ENCODE measurements at places on chromosomes 5 and 9. TPM values are rescaled to one million over a fixed set of nuclear protein-coding genes. Genes with fewer than 3 reads are reported as not detected.

- DNase-seq: peak; percentile 29
These were observed 46.0 kb downstream of the VAV2 start for GRCh38 chr9:133945977-133946753.

The CSF2 gene
- not detected for total RNA-seq

The SLC6A3 gene
- not detected for total RNA-seq

- DNase-seq: no peak
These were observed 140.0 kb downstream of the PBX3 start for GRCh38 chr9:125887172-125887571.

DNA sequence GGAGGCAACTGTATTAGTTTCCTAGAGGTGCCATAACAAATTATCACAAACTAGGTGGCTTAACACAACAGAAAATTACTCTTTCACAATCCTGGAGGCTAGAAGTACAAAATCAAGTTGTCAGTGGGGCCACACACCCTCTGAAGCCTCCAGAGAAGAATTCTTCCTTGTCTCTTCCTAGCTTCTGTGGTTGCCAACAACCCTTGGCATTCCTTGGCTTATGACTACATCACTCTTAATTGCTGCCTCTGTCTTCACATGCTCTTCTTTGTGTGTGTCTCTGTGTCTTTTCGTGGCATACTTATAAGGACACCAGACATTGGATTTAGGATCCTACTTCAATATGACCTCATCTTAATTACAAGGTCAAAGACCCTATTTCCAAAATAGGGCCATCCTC, 327.5 kb downstream of the CHSY3 start:
- no peak for DNase-seq

The BARX1 gene
- not detected for total RNA-seq

GRCh38 chr5:172106511-172107356, 81.3 kb downstream of the STK10 start:
- peak; percentile 85 for DNase-seq

The AQP7 gene
- 128 TPM for total RNA-seq

DNA sequence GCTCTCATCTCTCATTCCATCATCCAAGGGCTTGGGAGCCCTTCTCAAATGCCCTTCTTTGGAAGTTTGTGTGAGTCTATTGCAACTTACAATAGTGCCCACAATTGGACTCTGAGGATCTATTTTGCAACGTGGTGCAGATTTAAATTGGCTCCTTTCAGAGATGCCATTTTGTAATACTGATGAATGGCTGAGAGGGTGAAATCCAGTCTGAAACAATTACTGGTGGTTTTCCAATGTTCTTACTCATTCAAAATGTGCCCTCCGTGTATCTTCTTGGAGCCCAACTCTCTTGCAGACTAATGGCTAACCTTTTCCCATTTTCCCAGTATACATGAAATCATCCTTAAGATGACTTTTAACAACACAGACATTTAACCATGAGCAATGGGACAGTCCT, 6.1 kb downstream of the ZNF462 start:
- no peak for DNase-seq

DNA sequence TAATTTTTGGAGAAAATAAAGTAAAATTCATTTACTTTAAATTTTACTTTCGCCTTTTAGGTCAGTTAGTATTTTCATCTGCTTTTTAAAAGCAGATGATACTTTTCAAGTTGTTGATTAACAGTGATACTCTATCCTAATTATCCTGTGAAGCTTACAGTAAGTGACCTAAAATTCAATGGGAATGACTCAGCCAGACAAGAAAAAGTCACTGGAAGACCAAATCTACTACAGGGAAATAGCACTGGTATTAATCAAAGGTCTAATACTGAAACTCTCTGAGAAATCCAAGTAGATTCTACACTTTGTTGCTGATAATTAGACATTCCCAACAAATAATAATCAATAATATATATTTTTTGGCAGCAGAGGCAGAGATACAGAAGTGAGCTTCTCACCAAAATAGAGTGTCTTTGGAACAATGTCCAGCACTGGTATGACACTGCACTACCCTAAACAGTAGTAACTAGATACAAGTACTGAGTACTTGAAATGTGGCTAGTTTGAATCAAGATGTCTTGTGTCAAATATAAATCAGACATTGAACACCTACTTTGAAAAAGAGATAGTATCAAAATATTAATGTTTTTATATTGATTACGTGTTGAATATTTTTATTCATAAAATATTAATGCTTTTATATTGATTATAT, 22.8 kb upstream of the ELL2 start:
- DNase-seq: no peak

The NMRK1 gene
- total RNA-seq: 27.2 TPM

GRCh38 chr5:181220178-181220515, 2.9 kb upstream of the TRIM41 start:
- DNase-seq: peak; percentile 56

- no peak for DNase-seq
These were observed 8.5 kb downstream of the LCP2 start for GRCh38 chr5:170289121-170289520.

- no peak for DNase-seq
These were observed 102.9 kb upstream of the SHB start for GRCh38 chr9:38171926-38172325.

DNA sequence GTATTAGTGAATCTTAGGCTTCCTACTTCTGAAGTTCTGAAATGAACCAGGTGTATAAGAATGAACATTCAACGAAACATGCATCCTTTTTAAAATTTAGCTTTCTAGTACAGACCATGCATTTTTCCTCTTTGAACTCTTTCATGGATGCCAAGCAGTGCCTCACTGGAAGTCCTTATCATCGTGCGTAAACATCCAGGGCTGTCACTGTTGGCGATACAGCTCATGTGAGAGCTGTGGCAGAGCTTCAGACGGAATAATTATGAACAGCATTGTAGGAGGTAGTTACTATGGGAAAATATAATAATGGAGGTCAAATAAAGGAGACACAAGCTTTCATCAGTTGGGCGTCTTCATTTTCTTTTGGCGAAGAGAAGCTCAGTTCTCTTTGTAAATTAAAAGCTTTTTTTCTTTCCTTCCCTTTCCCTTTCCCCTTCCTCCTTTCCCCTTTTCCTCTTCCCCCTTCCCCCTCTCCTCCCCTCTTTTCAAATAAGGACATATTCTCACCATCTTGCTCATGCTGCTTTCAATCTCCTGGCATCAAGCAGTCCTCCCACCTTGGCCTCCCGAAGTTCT, 167.3 kb downstream of the KDM4C start:
- no peak for DNase-seq

GRCh38 chr9:76526026-76526425, 67.0 kb downstream of the GCNT1 start:
- DNase-seq: no peak

The ANGPTL2 gene
- total RNA-seq: 69.5 TPM

- DNase-seq: peak; percentile 53
These were observed 155.1 kb upstream of the WWC1 start for GRCh38 chr5:168136340-168136739.

The OLFML2A gene
- 32.9 TPM for total RNA-seq

The ERP44 gene
- 13.9 TPM for total RNA-seq

GRCh38 chr5:113060408-113061025, 83.9 kb downstream of the DCP2 start:
- DNase-seq: no peak

GRCh38 chr9:129575818-129576217, 45.1 kb downstream of the C9orf50 start:
- DNase-seq: peak; percentile 50

GRCh38 chr9:138052635-138053320, 175.2 kb downstream of the CACNA1B start:
- DNase-seq: no peak

The IL11RA gene
- total RNA-seq: 48.7 TPM

GRCh38 chr5:157942595-157942994, 83.7 kb upstream of the CLINT1 start:
- no peak for DNase-seq

The SHROOM1 gene
- 3.6 TPM for total RNA-seq

- DNase-seq: no peak
These were observed 24.1 kb upstream of the SLC25A48 start for GRCh38 chr5:135810188-135810943.

The NIM1K gene
- total RNA-seq: 0.60 TPM

The NDUFB6 gene
- total RNA-seq: 123 TPM

DNA sequence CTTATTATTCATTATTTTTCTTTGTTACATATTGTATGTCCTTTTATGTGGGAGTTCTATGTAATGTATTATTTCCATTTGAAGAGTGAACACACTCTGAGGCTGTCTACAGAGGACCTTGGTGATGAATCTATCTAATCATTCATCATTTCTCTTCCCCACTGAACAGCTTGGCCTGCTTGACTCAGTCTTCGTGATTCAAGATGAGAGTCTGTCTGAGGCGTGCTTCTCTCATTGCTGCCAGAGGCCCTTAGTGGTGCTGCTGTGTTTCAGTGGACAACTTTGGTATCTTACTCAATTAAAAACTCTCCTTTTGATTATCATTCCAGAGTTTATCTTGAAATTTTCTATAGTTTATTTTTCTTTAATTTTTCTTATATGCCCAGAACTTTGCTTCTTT, 318.1 kb upstream of the DAB2 start:
- DNase-seq: no peak

The IRGM gene
- total RNA-seq: not detected

- no peak for DNase-seq
These were observed 89.9 kb downstream of the PAM start for GRCh38 chr5:102845041-102845440.

GRCh38 chr9:121658166-121658565, 6.7 kb downstream of the DAB2IP start:
- peak; percentile 75 for DNase-seq

DNA sequence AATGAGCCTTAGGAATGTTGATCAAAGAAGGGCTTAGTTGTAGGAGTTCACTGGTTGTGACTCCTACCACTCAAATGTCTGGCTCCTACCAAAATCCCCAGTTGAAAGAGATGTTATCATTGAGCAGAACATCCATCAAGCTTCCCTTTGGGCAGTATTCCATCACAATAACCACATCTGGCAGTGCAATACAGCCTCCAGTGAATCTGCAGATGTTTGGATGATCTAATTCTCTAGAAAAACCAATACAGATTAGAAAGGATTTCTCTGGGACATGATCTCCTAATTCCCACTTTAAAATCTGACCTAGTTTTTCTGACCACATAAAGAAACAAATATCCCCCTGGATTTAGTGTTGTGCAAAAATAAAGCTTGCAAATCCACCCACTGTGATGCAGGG, 81.6 kb downstream of the TMEM215 start:
- DNase-seq: no peak

DNA sequence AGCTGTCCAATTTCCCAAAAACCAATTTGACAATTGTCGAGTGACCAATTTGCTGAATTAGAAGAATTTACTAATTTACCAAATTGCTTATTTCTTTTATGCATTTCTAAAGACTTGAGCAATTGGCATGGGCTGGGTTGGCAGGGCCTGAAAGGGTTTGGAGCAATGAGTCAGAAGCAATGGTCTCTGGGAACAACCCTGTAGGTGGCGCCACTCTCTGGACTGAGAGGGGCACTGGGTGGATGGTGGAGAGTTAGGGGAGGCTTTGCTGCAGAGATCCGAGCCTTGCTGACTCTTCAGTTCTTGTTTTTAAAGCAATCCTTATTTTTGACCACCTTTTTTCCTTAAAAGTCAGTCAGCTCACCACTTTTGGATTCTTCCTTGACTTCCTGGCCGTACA, 71.5 kb upstream of the RPS23 start:
- DNase-seq: peak; percentile 50

DNA sequence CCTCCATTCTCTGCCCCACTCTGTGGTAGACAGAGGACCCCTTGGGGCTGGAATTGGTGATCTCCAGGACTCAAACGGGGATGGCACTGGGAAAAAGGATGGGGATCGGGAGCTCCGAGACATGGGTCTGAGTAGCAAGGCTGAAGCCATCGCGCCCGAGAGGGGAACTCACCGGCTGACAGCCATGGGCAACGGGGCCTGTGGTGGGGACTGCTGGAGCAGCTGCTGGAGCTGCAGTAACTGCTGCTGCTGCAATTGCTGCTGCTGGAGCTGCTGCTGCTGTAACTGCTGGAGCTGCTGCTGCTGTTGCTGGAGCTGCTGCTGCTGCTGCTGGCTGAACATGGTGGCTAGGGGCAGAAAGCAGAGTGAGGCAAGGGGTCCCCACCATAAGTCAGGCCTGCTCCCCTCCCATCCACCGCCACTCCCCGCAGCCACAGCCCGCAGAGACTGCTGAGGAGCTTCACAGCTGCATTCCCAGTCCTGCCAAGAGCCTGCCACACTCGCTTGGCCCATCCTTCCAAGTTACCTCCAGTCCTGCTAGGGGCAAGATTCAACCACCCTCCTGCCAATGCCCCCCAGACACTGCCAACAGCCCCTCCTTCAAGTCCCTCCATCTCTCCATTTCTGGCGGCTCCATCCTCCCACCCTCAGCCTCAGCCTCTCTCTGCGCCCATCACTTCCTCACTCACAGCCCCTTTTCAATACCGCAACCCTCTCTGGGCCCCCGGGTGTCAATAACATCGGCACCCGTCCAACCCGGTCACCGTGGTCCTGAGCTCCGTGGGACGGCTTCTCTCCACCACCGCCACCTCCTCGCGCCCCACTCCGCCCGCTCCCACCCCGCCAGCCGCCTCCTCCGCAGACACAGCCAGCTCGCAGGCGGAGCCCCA, 611 bp downstream of the CIZ1 start:
- DNase-seq: peak; percentile 44

- no peak for DNase-seq
These were observed 14.8 kb downstream of the SUB1 start for GRCh38 chr5:32600054-32600622.

- DNase-seq: no peak
These were observed 9.3 kb downstream of the PHF2 start for GRCh38 chr9:93585695-93586094.

DNA sequence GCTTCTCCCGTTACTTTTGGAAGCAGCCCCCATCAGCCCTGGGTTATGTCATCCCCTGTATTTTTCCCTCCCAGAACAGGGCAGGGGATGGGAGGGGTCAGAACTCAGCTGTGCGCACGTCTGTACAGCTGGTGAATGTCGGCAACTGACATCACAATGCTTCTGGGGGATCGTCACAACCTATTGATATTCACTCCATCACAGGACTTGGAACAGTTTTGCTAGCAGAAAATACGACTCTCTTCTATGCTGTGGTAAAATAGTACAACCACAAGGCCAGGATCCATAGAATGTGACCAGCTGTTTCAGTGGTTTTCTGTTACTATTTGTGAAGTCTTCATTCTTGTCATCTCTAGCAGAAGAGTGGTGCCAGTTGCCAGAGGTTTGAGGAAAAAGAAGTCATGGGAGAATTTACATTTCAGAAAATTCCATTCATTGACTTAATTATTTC, 77.1 kb upstream of the KLF4 start:
- DNase-seq: no peak

The PAXX gene
- 25.9 TPM for total RNA-seq

The FOXD4L4 gene
- total RNA-seq: not detected

DNA sequence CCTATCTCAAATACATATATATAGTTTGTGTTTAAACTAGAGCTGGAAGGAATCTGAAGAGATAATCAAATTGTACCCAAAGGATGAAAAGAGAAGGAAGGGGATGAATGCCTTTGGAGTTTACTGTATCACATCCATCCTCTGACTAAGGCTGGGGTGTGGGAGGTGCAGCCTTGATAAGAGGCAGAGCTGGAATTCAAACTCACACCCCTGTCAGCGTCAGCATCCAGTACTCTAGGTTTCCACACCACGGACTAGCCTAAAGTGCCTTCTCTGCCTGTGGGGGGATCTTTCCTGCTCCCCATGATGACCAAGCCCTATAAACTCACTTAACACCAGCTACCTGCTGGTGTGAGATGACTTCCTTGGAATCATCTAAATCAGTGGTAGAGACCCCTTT, 48.1 kb downstream of the EPB41L4B start:
- no peak for DNase-seq

The MOB3B gene
- 2.0 TPM for total RNA-seq

Measured in right cardiac atrium (tissue), 5 donors.